ENCODE measurements at places on chromosomes 5 and 9. TPM values are rescaled to one million over a fixed set of nuclear protein-coding genes. Genes with fewer than 3 reads are reported as not detected.
A peak's percentile ranks its signal among the peaks of the same experiment; 100 is the strongest.

- no peak for DNase-seq
- H3K4me3 ChIP-seq, result no peak overlapping the region
- H3K27ac ChIP-seq, result no peak overlapping the region
- H3K4me1 ChIP-seq, result no peaks in the 10 kb centered on the region
- H3K27me3 ChIP-seq, result peaks cover 5% of the 10 kb centered on the region
Measured at GRCh38 chr5:169626779-169627178, 10.3 kb upstream of the DOCK2 start.

- no peak overlapping the region for H3K27ac ChIP-seq
- no peaks in the 10 kb centered on the region for H3K27me3 ChIP-seq
- no peaks in the 10 kb centered on the region for H3K36me3 ChIP-seq
- DNase-seq, result no peak
- H3K4me1 ChIP-seq, result no peaks in the 10 kb centered on the region
Measured at GRCh38 chr5:91956738-91957137, 573.6 kb upstream of the ARRDC3 start.

DNA sequence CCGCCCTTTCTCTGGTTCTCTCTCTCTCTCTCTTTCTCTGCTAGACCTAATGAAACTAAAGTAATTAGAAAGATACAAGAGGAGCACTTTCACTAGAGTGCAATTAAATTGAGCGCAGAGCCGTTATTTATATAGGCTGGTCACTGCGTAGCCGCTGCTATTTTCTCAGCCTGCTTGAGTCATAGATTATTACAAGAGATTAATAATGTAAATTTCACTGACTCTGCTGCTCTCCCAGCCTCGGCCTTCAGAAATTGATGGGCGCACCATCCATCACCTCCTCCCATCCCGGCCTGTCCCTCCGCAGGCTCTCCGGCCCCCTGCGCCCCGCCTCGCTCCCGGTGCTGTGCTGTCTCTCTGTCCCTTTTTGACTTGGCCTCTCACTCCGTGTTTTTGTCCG, 268.0 kb upstream of the MVB12B start:
- peaks cover 37% of the 10 kb centered on the region for H3K27me3 ChIP-seq
- H3K36me3 ChIP-seq, result no peaks in the 10 kb centered on the region
- DNase-seq, result no peak
- H3K4me3 ChIP-seq, result no peak overlapping the region
- no peak overlapping the region for H3K27ac ChIP-seq
- no peaks in the 10 kb centered on the region for H3K4me1 ChIP-seq

- DNase-seq, result no peak
- H3K4me3 ChIP-seq, result no peak overlapping the region
- H3K4me1 ChIP-seq, result peaks cover 1% of the 10 kb centered on the region
Measured at GRCh38 chr5:87210743-87211142, 56.9 kb upstream of the RASA1 start.

DNA sequence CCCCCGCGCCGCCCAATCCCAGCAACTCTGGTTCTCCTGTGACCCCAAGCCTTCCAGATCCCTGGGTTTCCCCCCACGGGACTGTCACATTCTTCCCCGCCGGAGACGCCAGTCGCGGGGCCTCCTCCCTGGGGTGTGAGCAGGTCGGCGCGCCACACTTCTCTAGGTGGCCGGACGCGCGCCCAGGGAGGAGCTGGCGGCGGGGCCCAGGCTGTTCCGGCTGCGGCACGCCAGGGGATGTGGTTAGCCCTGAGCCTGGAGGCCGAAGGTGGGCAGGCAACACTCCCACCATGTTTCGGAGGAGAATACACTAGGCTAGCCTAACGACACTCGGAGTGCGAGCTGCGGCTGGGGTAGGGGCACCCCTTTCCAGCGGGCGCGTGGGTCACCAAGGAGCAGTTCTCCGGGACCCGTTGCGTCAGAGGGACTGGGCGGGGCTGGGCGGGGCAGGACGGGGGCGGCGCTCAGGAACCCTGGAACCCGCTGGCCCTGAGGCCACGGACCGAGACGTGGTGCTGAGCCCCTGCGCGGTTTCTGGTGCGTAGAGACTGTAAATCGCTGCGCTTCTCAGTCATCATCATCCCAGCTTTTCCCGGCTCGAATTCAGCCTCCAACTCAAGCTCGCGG, at the start of gene SLC27A6:
TSS of gene SLC27A6 (plus strand) at position 478 of the 627 bp plus-strand sequence. CDS start 650 bp downstream, outside the sequence.
- H3K36me3 ChIP-seq, result no peaks in the 10 kb centered on the region
- no peak within 1 kb of the TSS for H3K27ac ChIP-seq
- peaks cover 32% of the 10 kb centered on the region for H3K27me3 ChIP-seq

DNA sequence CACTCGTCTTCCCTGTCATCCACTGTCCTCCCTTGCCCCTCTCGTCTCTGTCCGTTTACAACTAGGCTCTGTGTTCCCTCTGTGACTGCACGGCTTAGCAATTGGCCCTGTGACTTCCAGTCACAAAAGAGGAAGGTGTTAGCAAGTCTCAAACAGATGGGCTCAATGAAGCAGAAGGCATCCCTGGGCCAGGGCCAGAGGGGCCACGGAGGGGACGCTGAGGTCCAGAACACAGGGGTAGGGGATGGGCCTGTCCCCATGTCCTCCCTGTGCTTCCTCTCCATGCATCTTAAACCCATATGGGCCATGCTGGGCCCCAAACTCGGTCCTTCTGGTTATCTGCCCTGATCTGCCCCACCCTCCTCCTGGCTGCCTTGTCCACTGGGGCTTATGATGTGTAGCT, at the start of gene CD72:
TSS of gene CD72 (minus strand) at position 89 of the 403 bp plus-strand sequence. CDS start 110 bp downstream, outside the sequence.
- H3K36me3 ChIP-seq, result no peaks in the 10 kb centered on the region
- no peaks in the 10 kb centered on the region for H3K27me3 ChIP-seq
- DNase-seq, result no peak
- H3K4me1 ChIP-seq, result peaks cover 45% of the 10 kb centered on the region

DNA sequence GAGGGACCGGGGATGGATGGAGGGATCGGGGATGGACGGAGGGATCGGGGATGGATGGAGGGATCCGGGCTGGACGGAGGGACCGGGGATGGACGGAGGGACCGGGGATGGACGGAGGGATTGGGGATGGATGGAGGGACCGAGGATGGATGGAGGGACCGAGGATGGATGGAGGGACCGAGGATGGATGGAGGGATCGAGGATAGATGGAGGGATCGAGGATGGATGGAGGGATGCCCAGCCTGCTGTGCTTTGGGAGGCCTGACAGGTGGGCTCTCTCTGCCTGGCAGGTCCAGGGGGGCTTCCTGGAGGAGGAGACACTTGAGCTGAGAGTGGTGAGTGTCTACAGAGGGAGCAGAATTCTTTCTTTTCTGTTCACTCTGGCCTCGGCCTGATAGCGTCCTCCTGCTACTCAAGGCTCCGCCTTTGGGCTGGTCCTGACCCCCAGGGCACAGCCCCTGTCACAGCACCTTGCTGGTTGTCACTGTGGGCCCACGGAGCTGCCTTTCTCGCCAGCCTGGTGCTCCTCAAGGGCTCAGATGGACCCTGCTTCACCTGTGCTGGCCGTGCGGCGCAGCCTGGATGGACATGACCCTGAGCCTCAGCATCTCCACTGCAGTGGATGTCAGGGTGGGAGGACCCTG, 42.2 kb upstream of the RNF130 start:
- H3K36me3 ChIP-seq, result no peaks in the 10 kb centered on the region
- no peaks in the 10 kb centered on the region for H3K27me3 ChIP-seq
- no peak overlapping the region for H3K27ac ChIP-seq

GRCh38 chr5:79612667-79613198, 492 bp downstream of the TENT2 start:
- H3K27me3 ChIP-seq, result no peaks in the 10 kb centered on the region
- DNase-seq, result no peak
- H3K4me1 ChIP-seq, result peaks cover 16% of the 10 kb centered on the region
- H3K4me3 ChIP-seq, result peak overlapping the region; percentile 99

- no peak overlapping the region for H3K4me3 ChIP-seq
- DNase-seq, result no peak
- no peaks in the 10 kb centered on the region for H3K27me3 ChIP-seq
- no peak overlapping the region for H3K27ac ChIP-seq
Measured at GRCh38 chr5:53027913-53028312, 38.8 kb downstream of the ITGA2 start.

- peak within 1 kb of the TSS; percentile 75 for H3K4me3 ChIP-seq
- peaks cover 9% of the 10 kb centered on the region for H3K4me1 ChIP-seq
- H3K36me3 ChIP-seq, result no peaks in the 10 kb centered on the region
Measured at GRCh38 chr5:149581192-149581861, at the start of gene ARHGEF37. Gene ARHGEF37, plus strand, starts transcription at chr5:149581498. Its CDS starts 16,272 bp downstream, at chr5:149597770.

DNA sequence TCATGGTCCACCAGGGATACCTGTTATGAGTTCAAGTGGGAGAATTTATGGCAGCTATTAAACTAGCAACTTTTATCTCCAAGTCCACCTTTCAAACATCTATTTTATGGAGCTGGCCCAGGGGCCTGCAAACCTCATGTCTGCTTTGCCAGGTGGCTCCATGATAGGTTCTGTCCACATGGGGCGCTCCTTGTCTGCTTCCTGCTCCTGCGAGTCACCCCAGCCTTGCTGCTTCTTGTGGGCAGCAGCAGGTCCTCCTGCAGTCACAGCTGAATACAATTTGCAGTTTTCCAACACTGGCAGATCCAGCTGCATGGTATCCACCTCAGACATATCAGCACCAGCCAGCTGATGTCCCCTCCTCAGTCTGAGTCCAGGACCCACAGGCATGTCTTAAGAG, 39.6 kb upstream of the FRRS1L start:
- no peaks in the 10 kb centered on the region for H3K36me3 ChIP-seq
- DNase-seq, result no peak
- H3K4me3 ChIP-seq, result no peak overlapping the region
- peaks cover 6% of the 10 kb centered on the region for H3K27me3 ChIP-seq
- H3K27ac ChIP-seq, result no peak overlapping the region
- H3K4me1 ChIP-seq, result no peaks in the 10 kb centered on the region

- peak overlapping the region; percentile 80 for H3K27ac ChIP-seq
- peaks cover 4% of the 10 kb centered on the region for H3K36me3 ChIP-seq
- no peak for DNase-seq
- no peaks in the 10 kb centered on the region for H3K27me3 ChIP-seq
Measured at GRCh38 chr5:154800582-154800981, 45.4 kb downstream of the LARP1 start.

GRCh38 chr9:88925481-88925880, 65.8 kb upstream of the S1PR3 start:
- peaks cover 2% of the 10 kb centered on the region for H3K36me3 ChIP-seq
- no peak for DNase-seq
- H3K4me3 ChIP-seq, result no peak overlapping the region
- no peaks in the 10 kb centered on the region for H3K27me3 ChIP-seq
- no peak overlapping the region for H3K27ac ChIP-seq

- no peak for DNase-seq
- no peak overlapping the region for H3K4me3 ChIP-seq
- H3K27me3 ChIP-seq, result peaks cover 3% of the 10 kb centered on the region
- no peaks in the 10 kb centered on the region for H3K36me3 ChIP-seq
- H3K4me1 ChIP-seq, result no peaks in the 10 kb centered on the region
Measured at GRCh38 chr5:96546120-96546519, 113.1 kb upstream of the PCSK1 start.

DNA sequence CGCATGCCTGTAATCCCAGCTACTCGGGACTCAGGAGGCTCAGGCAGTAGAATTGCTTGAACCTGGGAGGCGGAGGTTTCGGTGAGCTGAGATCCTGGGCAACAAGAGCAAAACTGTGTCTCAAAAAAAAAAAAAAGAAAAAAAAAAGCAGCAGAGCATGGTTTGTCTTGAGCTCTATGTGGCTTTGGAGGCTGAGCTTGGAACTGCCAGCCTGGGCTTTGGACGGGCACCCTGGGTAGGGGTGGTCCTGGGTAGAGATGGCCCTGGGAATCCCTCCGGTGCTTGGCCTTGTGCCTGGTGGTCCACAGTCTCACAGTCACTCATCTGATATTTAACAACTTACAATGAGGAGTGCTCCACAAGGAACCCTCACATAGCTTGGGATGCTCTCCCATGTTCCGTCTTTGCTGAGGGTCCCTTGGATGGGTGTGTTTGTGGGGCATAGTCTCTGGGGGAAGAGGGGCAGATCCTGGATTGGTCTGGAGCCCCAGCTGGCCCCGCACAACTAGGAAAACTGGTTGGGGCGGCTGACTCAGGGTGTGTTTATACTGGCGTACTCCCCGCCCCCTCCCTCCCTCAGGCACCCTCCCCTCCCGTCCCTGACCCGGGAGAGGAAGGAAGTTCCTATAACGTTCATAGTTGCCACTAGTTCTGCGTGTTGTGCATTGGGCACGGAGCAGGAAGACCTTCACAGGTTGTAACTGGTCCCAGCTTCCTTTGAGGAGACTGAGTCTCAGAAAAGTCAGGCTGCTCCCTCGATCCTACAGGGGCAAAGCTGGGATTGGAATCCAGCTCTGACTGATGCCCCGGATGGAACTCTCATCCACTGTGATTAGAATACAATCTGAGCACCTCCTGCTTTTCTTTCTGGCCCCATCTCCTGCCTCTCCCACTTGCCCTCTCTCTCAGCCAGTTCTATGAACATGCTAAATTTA, 11.2 kb downstream of the IER5L start:
- peak overlapping the region; percentile 61 for H3K4me3 ChIP-seq
- H3K27me3 ChIP-seq, result no peaks in the 10 kb centered on the region

DNA sequence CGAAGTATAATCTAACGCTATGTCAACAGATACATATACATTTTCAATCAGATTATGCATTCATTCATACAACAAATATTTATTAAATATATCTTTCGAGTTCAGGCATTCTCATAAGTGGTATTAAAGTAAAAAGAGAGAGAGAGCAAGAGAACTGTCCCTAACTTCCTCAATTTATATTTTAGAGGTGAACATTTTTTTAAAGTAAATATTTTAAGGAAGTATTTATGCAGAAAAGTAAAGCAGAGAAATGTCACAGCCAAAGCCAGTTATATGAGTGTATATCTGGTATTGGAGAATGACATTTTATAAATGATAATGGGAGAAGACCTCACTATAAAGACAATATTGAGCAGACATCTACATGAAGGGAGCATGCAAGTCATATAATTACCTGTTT, 667.3 kb upstream of the CDH9 start:
- no peak overlapping the region for H3K27ac ChIP-seq
- H3K36me3 ChIP-seq, result no peaks in the 10 kb centered on the region
- no peak for DNase-seq
- H3K4me3 ChIP-seq, result no peak overlapping the region
- no peaks in the 10 kb centered on the region for H3K27me3 ChIP-seq

GRCh38 chr9:87020169-87020950, 73.1 kb upstream of the GAS1 start:
- no peaks in the 10 kb centered on the region for H3K4me1 ChIP-seq
- H3K27me3 ChIP-seq, result peaks cover 19% of the 10 kb centered on the region
- H3K27ac ChIP-seq, result no peak overlapping the region
- no peak for DNase-seq
- no peaks in the 10 kb centered on the region for H3K36me3 ChIP-seq

The ZDHHC12 gene
- 30.7 TPM for total RNA-seq

The NCS1 gene
- total RNA-seq, result not detected

The DBN1 gene
- 62.9 TPM for total RNA-seq

The PCDHB7 gene
- total RNA-seq, result not detected

The TMC1 gene
- total RNA-seq, result not detected

The STK32A gene
- total RNA-seq, result not detected

The LHX2 gene
- total RNA-seq, result not detected

The PTAR1 gene
- 87.8 TPM for total RNA-seq

The TAF11L5 gene
- not detected for total RNA-seq

The FGF1 gene
- total RNA-seq, result not detected

All from naive thymus-derived CD8-positive, alpha-beta T cell (primary cell).